Activated T-helper 1 cell treated with Interleukin-2 at 50 U/mL for 16 hours (primary cell): ENCODE measurements at places on chromosomes 2 and 18.
A peak's percentile ranks its signal among the peaks of the same experiment; 100 is the strongest.

DNA sequence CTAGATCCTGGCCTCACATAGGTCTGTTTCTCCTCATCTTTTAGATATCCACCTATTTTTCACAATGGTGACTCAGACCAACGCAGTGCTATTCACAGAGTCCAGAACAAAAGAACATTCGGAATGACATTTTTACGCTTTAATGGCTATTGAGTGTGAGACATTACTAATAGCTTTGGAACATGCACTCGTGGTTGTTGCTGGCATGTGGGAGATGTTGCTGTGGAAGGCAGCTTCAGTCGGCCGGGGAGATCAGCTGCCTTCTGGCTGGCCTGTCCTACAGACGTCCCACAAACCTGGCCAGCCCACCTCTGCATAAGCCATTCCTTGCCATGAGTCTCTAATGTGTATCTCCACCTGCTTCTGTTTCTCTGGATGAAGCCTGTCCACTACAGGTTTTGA lies 3.4 kb downstream of the MBP start:
- no peak for DNase-seq

GRCh38 chr2:28338046-28338817 lies 54.4 kb upstream of the FOSL2 start:
- no peak for DNase-seq

DNA sequence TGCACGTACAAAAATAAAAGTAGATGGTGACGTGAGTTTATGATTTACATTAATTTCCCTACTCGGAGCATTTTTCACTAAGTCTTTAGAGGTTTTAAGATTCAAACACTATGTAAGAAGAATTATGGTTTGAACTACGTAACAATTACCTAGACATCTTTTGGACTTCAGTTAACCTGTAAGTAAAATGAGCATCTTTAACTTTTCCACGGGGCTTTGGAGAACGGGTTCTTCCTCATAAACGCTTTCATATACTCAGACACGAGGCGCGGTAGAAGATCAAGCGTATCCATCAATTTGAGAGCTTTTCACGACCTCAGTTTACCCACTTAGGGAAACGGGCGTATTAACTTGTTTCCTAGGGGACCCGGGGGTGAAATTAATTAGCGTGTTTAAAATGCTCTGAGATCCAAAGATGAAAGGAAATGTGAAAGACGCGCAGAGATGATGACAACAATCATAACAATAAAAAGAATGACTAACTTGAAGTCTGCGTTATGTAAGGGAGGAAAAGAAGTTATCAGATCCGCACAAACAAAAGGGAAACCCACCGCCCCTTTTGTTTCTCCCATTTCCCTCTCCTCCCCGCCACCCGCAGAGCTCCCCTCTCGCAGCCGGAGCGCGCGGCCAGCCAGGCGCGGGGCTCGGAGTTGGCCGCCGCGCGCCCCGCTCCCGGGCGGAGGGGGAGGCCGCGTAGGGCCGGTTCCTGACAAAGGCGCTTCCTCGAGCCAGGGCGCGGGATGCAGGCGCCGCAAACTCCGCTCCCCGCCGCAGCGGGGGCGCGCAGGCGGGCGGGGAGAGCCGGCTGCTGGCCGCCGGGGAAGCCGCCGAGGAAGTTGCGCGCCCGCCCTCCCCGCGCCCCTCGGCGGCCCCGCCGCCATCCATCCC lies 807 bp downstream of the PELI1 start:
- DNase-seq, result peak; percentile 17

DNA sequence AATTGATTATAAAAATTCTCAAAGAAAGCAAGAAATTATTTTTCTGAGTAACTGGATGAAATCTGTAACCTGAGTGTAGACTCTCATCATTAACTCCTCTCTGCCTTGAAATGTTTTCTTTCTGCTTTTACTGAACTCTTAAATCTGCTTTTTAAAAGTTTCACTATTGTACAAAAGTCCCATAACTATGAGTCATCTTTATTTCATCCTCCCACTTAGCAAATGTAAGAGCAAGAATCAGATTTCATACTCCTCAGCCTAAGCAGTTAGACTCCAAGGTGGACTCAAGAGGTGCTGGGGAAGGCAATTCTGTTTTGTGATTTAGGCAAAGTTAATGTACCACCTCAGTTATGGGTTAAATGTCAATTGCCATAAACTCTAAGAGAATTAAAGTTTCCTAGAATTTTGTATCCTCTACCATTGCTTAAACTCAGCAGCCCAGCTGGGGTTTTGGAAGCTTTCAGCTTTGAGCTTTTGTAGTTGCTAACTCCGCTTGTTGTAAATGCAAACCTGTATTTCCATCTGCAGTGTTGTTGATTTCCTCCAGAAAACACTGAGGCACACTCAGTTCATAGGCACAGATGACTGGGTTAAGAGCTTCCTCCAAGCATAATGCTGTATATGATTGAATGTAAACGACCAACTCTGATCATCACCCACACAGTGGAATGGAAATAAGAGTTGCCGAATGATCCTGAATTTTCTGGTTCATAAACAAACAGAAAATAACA lies 268.8 kb downstream of the ARHGAP15 start:
- no peak for DNase-seq

DNA sequence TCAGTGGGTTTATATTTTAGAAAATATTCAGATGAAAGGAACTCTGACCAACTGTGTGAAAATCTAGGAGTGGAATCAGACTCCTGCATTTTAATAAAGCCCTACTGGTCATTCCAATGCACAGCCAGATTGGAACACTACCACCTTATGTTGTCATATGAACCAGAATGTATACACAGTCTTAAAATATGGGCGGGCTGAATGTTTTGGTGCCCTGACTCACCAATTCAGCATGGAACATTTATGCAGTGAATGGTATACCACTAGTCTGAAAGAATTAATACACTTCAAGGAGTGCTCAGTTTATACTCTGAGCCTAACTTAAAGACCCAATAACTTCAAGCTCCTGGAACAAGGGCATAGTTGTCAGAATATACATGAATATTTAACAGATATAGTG lies 280.9 kb upstream of the TCF4 start:
- DNase-seq, result no peak

DNA sequence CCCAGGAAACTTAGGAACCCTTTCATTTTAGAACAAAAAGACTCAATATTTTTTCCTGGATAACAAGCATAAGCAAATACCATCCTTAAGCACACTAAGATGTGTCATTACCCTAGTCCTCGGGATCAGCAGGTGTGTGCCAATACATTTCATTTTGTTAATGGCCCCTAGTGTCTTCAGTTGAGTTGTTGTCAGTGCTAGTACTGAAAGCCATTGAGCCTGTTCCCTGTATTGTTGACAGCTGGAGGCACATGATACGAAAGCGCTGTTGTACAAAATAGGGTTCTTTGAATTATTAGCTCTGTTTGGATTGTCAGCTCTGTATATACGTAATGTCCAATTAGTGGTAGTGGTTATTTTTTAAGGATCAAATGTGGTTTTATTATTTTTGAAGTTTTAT lies 29.5 kb downstream of the VAPA start:
- DNase-seq, result no peak

- DNase-seq, result no peak
Observed at GRCh38 chr18:1227025-1227424, 322.4 kb downstream of the ADCYAP1 start.
